T-helper 9 cell (primary cell): ENCODE measurements at places on chromosomes 3 and 15.

DNA sequence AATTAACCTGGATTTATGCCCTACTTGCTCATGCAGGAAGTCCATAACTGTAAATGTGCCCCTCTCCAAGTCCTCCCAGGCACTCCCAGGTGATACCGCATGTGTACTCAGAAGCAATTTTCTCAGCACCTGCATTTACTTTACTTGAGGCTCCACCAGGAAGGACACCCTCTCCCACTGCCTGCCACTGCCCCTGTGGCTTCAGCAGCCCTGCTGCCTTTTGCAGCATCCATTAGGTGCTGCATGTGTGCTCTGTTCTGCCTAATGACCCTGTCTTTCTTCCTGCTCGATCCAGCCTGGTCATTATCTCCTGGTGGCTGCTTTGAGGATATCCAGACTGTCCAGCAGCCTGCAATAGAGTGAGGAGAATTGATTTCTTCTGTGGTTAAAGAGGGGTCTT is 107.6 kb upstream of the SEMA6D start:
- no peak for DNase-seq

DNA sequence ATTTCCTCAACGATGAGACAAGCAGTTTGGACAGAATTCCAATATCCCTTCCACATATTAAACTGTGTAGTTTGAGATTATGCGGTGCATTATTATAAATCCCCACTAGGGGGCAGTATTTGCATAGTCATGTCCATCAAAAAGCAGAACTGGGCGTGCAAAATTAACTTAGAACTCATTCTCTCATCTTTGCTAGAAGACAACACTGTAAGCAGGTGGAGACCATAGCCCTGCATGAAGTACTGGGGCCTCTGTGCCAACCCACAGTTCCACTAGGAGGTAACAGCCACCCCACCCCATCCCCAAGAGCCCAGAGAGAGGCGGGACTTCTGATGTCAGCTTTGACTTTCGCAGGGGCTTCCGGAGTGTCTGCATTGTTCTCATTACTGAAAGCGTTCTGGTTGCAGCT is 106.6 kb upstream of the TMC3 start:
- no peak for DNase-seq

DNA sequence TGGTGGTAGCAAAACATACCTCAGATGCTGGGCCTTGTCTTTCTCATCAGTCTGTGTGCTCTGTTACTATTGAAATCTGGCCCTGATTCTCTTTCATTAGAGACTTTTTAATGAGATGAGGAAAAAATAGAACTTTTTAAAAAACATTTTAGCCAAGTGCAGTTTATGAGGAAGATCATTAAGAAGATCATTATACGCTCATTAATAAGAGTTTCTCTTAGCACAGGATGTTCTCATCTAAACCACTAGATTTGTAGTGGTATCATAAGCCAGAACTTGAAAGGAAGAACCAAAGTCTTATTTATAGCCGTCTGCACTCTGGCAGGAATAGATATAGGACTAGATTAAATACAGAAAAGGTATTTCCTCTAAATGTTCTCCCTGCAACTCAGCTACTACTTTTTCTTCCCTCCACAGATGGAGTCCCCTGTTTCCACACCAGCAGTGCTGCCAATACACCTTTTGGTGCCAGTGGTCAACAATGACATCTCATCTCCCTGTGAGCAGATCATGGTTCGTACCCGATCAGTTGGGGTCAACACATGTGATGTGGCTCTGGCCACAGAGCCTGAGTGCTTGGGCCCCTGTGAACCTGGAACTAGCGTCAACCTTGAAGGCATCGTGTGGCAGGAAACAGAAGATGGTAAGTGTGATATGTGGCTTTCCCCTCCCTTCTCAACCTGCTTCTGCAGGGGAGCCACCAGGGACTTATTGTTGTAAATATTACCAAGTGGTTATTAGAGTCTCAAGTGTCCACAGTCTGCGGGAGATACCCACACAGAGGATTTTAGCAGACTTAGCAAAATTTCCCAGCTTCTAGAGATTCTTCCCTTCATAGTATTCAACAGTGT is 152.8 kb downstream of the RBPMS2 start:
- peak; percentile 22 for DNase-seq

DNA sequence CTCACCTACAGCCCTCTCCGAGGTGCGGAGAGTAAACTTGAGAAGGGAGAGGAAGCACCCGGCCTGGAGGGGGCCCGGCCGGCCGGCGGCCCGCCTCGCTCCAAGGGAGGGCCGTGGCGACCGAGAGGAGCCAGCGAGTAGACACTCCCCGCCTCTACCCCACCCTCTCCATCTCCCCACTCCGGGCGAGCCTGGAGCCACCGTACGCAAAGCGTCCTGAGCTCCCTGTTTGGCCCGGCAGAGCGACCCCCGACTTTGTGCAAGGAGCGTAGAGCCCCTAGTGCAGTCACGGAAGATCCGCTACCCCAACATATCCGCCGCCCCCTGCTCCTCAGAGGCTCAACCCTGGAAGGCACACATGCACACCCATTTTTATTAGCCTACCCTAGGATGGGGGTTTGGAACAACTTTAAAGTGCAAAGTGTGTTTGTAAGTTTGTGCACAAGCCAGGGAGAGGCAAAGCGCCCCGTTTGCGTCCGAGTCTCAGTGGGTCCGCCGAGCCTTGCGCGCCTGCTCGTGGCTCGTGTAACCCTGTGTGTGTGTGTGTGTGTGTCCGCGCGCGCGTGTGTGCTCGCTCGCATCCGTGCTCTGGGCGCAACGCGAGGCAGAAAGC is 508 bp upstream of the SMAD6 start:
- DNase-seq: peak; percentile 9

DNA sequence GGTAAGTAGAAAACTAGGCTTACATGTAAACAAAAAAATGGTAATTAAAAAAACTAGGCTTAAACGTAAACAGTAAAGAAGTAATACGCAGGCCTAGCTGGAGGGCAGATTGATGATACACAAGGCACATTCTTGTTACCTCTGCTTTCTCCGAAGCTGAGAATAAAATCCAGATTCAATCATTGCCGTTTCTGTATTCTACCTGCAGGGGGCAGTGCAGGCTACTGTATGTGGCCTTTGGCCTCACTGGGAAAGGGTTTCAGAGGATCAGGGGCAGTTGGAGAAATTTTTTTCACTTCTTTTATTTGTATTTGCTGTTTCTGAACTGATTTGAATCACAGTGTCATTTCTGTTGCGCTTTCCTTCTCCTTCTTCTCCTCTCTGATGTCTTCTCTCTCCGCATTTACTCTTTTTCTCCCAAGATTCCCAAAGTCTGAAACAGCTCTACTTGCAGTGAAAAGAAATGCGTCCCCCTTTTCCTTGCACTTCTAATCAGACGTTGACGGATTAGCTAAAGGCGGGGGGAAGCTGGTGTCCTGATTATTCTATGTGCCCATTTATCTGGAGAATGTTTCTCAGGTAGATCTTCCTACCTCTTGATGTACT is 67.1 kb upstream of the MCTP2 start:
- DNase-seq: peak; percentile 47
